ENCODE measurements at places on chromosomes 7 and 10.

GRCh38 chr10:114517368-114518250, 113.3 kb upstream of the AFAP1L2 start:
- no peak for DNase-seq

DNA sequence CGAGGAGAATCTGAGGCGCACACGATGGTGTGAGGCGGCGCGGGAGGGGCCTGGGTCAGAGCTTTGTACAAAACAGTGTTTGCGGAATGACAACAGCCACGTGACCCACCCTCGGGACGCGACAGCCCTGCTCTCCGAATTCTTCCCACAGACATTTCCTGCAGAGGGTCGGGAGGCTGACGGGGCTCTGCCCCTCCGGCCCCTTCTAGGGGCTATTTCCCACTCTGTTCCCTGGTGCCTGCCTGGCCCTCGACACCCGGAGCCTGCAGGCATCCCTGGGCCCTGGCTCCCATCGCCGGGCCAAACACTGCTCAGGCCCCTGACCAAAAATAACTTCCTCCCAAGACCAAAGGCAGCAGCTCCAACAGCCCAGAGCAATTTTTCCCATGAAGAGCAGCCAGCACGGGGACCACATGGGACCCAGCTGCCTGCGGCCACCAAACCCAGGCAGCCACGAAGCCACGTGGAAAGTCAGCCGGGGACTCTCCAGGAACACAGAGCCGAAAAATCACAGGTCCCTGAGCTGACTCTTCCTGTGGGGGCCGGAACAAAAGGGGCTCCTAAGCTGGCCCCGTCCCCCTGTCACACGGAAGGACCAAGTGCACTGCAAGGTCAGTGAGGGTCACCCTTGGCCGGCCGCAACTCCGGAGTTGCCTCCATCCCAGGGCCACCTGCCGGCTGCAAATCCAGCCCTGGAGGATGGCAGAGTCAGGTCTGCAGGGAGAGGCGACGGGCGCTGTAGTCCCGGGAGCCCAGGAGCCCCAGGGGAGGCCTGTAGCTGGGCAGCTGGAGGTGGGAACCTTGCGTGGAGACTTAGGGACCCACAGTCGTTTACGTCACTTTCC, 42.0 kb downstream of the PAPOLB start:
- no peak for DNase-seq

DNA sequence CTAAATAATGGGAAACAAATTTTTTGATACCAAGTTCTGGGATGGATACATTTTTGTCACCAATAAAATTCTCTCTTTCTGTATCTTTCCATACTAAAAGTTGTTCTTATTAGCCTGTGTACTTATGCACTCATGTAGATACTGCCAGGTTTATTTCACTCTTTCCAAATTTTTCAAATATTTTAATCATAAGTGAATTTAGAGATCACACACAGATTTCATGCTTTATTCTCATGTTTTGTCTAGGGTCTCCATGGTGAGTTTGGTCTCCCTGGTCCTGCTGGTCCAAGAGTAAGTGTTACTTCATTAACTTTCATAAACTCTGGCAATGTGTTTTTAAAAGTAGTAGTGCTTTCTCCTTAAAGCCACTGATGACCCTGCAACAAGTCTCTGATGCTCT, 20.3 kb downstream of the COL1A2 start:
- DNase-seq = no peak

DNA sequence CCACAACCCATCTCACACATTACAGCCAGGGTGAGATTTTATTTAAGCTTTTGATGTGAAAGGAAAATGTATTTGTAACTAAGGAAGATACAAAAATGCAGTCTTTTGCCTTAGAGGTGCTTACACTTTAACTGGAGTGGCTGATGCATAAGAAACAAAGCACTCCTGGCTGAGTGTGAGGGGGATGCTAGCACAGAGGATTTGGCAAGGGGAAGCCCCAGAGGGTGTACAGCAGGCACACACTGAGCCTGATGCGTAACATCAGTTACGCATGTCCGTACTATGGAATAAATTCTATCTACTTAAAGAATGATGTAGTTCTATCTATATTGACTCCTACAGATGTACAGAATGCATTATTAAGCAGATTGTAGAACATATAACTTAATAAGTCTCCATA, 17.8 kb downstream of the GIMAP8 start:
- no peak for DNase-seq

DNA sequence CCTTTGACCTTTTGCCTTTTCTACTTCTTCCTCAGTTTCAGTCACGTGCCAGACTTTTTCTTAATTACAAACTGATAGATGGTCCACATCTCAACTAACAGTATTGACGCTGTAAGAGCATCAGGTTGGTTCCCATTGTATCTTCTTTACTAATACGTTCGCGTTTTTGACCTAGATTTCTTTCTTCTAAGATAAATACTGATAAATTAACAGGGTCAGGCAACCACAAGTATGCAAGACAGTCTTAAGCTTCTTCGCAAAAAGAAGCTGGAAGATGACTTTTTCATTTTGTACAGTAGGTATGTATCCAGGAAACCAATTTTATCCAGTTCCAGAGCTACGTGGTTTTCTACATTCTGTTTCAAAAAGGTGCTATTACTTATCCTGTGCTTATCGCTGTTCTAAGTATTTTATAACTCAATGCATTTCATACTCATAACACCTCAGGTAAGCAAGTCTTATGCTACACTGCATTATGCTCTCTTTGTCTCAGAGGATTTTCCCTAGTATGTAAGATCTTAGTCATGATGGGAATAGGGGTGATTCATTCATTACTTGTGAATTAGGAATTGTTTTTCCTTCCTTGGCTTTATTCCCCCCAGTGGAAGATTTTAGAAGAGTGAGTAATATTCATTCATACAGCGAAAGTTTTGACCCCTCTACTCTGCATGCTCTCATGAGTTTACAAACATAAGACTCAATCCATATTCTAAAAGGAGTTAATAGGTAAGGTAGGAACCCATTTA, 955 bp downstream of the DUS4L start:
- DNase-seq = no peak

DNA sequence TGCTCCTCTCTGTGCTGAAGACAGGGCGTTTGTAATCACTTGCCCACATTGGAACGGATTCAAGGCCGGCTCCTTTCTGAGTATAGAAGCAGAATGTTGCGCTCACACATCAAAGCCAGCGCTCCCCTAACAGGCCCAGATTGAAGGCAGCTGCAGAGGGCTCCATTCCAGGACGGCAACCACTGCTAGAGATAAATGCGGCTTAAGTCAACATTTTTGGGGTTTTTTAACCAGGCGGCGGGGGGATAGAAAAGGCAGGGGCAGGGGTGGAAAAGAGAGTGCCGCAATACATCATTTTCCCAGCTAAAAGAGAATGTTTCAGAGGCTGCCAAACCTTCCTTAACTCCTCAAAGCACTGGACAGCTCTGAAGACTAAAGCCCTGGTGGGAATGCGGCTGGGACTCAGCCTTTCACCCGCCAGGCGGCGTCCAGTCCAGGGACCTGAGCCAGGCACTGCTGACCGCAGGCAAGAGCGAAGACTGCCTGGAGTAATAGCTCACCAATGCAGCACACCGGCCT, 189.6 kb downstream of the TNS3 start:
- DNase-seq = no peak

GRCh38 chr10:53356616-53357349, 584.2 kb upstream of the MBL2 start:
- DNase-seq = no peak

DNA sequence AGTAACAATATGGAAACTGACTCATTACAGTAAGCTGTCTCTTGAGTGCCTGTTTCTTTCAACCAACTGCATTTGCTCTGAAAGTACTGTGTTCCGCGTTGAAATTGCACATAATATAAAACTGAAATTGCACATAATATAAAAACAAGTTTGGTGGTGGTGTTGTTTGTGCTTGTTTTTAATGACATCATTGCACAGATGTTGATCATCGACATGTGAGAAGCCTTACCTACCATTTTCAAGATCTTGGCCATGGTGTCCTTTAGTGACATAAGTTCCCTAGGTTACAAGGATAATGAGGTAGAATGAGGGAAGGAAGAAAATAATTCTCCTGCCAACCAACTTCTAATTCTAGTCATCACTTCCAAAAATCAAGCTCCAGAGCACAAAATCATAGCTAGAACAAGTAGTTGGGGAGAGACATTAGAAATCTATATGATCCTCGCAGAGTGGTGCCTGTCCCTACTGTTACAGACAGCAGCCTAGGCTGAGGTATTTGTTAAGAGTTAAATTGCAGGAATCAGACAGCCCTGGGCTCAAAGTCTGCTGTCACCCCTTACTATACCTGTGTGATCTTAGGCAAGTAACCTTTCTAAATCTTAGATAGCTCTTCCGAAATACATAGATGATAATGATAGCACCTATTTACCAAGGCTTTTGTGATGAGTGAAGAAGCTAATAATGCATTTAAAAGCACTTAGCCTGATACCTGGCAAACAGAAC, 29.3 kb downstream of the DOCK4 start:
- no peak for DNase-seq

DNA sequence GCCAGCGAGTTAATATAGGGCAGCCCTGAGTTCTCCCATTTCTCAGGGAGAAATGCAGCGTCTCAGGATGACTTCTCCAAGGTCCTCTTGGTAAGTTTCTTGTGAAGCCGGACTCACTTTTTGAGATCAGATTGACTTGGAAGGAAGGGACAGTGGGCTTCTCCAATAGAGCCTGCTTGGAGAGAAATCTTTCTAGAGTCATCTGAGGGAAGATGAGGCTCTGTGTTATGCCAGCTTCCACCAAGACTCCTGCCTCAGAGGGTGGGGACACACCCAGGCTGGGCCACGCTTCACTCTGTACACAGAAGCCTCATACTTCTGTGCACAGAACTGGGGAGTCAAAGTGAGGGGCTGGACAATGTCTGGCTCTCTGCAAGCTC, 5.6 kb downstream of the C10orf105 start:
- no peak for DNase-seq

GRCh38 chr7:69677881-69678493, 79.7 kb downstream of the AUTS2 start:
- DNase-seq = no peak

GRCh38 chr10:14142606-14143250, 188.0 kb downstream of the FRMD4A start:
- no peak for DNase-seq

DNA sequence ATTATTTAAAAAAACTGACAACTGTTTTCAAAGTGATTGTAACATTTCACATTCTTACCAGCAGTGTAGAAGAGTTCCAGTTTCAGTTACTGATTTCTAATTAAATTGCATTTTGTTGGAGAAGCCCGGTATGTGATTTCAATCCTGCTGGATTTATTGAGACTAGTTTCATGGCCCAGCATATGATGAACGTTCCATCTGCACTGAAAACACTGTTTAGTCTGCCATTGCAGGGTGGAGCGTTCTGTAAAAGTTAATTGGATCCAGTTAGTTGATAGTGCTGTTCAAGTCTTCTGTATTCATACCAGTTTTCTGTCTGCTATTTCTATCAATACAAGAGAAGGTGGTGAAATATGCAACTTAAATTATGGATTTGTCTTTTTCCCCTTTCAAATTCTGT, 37.3 kb upstream of the CCNY start:
- DNase-seq = no peak

GRCh38 chr7:158120716-158121115, 466.9 kb downstream of the PTPRN2 start:
- DNase-seq = no peak

GRCh38 chr7:106643216-106644000, 17.6 kb downstream of the CCDC71L start:
- DNase-seq = no peak

DNA sequence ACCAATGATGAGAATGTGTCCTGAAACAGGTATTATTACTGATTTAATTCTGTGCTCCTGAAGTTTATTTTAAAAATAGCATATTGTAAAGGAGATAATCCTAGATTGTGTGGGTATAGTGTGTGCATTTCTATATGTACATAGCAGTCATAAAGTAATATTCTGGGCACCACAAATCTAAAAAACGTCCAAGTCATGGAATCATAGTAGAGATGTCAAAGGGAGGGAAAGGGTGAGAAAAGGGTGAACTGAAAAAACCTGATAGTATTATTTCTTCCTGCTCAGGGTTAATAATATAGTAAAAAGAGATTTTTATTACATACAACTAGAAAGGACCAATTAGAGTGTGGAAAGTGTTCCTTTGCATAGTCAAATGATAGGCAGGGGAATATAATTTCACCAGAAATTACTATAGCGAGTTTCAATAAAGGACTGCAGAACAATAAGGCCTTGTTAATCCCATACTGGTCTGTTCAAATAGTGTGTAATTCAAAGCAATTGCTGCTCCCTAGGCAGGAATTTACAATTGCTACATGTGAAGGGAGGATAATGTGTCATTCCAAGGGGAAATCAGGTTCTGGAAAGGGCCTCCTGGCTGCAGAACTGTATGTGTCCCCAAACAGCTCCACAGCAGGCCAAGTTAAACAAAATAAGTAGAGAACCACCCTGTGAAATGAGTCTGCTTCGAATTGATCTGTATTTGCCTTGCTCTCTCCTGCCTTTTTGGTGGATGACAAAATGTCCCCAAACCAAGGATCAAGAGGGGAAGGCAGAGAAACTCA, 42.5 kb upstream of the KMT2E start:
- DNase-seq = peak; percentile 88

- DNase-seq = peak; percentile 14
Measured at GRCh38 chr7:13821152-13821787, 168.2 kb downstream of the ETV1 start.

- no peak for DNase-seq
Measured at GRCh38 chr10:51117794-51118193, 43.5 kb downstream of the PRKG1 start.

DNA sequence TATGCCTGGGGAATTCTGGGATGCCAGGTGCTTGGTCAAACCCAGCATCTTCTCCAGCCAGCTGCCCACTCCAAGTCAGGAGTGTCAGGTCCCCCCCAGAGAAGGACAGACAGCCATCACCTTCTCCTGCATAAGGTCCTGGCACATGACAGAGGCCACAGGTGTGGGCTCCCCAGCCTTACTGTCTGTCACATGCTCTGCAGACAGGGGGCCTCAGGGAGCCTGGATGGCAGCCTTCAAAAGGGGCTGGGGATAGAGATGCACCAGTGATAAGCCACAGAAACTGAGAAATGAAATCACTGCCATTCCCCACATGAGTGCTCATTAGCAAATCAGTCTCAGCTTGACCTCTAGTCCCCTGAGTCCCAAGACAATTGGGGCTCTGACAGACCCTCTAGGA, 72.9 kb downstream of the PLXNA4 start:
- DNase-seq = no peak

GRCh38 chr10:18246967-18247366, 106.7 kb downstream of the CACNB2 start:
- DNase-seq = no peak

- DNase-seq = no peak
Measured at GRCh38 chr7:18866359-18867036, 250.9 kb downstream of the TWIST1 start.

GRCh38 chr7:106375499-106375898, 90.7 kb upstream of the NAMPT start:
- DNase-seq = no peak
